ENCODE measurements at places on chromosomes 12 and 14.

GRCh38 chr12:123945287-123946151 is 27.1 kb downstream of the CCDC92 start:
- no peak for DNase-seq

- no peak for DNase-seq
These were observed 110.1 kb downstream of the TXNDC16 start for GRCh38 chr14:52442166-52442565.

DNA sequence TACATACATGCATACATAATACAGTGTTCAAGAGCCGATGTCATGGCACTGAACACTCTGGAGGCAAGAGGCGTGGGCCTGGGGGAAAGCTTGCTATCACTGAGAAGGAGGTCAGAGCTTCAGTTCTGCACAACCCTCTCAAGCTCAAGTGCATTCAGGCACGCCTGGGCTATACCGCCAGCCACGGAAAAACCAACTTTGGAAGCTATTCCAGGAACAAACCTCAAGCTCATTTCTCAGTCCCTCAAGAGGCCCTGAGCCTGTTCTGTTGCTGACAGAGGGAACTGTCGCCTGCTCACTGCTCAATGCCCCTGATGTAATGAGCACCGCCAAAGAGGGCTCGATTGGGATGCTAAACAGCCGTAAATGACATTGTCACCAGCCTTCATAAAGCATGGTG is 9.2 kb downstream of the NOS1 start:
- no peak for DNase-seq

DNA sequence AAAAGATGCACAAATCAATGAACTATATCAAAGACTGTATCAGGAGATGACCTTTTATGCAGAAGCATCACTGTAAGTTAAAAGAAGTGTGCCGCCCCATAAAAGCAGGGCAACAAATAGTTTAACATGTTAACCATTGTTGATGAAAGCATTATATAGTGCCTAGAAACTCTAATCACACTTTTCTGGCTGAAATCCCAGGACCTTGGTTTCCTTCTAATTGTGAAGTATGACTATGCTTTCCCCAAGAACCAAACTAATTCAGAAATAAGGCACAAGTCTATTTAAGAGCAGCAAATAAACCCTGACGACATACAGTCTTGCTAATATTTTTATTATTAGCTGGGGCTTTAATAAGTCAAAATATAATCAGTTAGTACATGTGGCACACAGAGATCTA is 21.7 kb downstream of the RACGAP1 start:
- DNase-seq = no peak

- DNase-seq = no peak
These were observed 85.9 kb downstream of the KIF21A start for GRCh38 chr12:39357041-39357440.

DNA sequence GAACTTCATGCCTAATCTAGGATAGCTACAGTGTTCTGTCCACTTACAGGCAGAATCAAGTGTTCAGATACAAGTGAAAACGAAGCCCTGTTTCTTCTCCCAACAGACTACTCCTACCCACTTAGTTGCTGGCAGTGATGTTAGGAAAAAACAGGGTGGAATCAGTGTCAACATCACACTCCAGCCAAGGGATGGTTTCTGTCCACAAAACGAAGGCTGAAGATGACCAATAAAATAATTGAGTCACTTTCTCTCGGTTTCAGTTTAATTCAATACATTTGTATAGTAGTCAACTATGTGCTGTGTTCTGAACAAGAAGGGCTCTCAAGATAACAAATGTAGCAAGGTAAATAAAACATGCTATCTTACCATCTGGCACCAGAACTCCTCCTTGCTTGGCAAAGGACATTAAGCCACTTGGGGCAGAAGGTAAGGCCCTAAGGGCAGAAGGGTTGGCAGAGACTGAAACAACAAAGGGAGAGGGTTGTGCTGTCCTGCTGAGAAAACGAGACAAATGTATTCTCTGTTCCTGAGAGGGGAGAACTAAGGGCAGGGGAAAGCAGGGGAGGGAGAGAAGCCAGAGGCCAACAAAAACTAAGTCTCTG is 393.6 kb downstream of the DPF3 start:
- DNase-seq = no peak

DNA sequence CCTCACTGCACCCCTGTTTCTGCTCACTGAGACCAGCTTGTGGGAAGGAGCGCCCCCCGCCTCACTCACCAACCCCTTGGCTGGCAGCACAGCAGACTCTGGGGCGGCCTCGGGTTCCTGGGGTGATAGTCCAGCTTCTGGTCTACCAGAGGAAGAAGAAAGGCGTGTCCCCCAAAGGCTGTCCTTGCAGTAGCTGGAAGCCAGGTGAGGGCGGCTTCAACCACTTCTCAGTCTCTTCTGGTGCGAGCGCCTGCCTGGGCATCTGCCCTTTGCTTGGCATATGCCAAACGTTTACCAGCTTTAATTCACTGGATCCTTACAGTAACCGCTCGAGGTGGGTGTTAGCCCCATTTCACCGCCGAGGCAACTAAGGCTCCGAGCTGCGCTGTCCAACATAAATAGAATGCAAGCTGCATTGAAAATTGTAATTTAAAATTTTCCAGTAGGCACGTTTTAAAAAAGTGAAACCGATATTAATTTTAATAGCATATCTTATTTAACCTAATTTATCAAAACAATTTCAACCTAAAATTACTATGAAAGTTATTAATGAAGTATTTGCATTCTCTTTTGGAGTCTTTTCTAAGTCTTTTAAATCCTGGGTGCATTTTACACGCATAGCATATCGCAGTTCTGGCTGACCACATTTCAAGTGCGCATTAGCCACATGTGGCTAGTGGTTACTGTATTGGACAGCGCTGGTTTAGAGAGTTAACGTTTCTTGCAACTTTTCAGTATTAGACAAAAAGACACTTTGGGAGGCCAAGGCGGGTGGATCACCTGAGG is 872 bp downstream of the FAM177A1 start:
- no peak for DNase-seq

DNA sequence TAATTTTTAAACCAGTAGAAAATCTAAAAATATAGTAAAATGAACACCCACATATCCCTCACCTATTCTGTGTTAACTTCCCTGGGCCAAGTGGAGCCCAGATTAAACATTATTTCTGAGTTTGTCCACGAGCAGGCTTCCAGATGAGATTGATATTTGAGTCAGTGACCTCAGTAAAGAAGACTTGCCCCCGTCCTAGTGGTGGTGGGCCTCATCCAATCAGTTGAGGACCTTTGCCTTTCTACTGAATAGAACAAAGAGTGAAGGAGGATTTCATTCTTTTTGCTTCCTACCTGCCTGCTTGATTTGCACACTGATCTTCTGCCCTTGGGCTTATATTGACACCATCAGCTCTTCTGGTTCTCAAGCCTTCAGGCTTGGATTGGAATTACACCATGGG is 174.7 kb upstream of the PLEKHG7 start:
- DNase-seq = no peak
